ENCODE measurements at places on chromosomes 4 and X.

DNA sequence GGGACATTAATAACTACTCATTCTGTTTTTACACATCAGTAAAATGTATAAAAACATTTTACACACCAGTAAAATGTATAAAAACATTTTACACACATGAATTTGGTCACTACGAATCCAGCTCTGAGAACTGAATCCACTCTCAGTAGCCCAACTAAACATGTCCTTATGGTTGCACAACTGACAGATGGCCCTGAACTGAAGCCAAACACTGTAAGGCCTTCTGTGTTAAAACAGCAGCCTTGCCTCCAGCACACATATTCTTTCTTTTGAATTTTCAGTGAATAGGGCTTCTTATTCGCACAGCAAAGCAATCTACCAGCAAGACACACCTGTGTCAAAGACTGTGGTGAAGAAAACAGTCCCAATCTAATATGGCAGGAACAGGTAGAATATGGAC is 169.9 kb upstream of the FMR1 start:
- no peak for DNase-seq

GRCh38 chrX:43108828-43109227 is 330.9 kb upstream of the PPP1R2C start:
- no peak for DNase-seq

- no peak for DNase-seq
Observed at GRCh38 chr4:124152132-124152531, 560.4 kb downstream of the ANKRD50 start.

DNA sequence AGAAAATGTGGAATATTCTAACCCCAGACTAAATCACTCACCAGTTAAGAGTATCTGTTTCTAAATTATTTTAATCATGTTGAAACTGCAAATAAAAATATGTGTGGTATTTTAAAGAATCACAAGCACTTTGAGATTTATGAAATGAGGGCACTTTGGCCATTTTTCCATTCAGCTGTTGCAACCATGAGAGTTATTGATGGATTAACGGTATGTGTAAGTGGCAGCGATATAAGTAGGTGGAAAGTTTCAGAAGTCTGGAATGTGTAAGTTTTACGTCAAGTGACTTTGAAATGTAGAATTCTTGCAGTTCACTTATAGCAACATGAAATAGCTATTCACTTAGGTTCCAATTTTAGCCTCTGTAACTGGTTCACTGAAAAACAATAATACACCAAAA is 905.1 kb upstream of the SLIT2 start:
- no peak for DNase-seq

DNA sequence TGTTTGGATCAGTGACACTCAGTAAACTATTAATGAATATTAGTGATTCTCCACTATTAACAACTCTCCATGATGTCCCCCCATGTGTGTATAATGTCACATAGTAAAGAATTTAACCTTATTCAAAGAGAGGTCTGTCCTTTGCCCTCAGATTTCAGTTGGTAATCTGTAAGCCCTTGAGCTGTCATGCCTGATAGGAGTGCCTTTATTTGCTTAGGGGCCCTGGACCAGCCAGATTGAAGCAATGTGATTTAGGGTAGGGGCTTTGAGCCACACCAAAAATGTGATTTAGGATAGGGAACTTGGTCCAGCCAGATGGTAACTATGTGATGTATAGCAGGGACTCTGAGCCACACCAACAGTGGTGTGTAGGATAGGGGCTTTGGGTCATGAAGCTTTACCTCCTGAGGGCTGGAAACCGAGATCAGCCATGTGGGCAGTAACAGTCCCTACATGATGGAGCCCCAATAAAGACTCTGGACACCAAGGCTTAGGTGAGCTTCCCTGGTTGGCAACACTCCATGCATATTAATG is 44.3 kb upstream of the PAGE4 start:
- no peak for DNase-seq

- DNase-seq, result no peak
Observed at GRCh38 chr4:168334053-168334452, 15.5 kb upstream of the DDX60 start.

GRCh38 chr4:119648398-119648797 is 19.8 kb upstream of the PDE5A start:
- no peak for DNase-seq

DNA sequence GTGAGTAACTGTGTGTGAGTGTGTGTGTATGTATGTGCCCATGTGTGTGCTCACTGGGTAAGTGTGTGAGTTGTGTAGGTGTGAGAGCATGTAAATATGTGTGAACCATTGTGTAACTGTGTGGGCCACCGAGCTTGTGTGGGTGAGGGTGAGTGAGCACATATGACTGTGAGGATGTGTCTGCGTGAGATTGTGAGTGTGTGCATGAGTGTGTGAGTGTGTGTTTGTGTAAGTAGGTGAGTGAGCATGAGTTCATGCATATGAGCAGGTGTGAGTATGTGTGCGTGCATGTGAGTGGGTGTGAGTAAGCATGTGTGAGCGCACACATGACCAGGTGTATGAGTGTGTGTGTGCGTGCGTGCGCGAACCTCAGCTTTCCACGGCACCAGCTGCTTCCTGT is 1.4 kb upstream of the ATP2B3 start:
- no peak for DNase-seq

GRCh38 chrX:53082773-53083616 is 828 bp downstream of the TSPYL2 start:
- no peak for DNase-seq

DNA sequence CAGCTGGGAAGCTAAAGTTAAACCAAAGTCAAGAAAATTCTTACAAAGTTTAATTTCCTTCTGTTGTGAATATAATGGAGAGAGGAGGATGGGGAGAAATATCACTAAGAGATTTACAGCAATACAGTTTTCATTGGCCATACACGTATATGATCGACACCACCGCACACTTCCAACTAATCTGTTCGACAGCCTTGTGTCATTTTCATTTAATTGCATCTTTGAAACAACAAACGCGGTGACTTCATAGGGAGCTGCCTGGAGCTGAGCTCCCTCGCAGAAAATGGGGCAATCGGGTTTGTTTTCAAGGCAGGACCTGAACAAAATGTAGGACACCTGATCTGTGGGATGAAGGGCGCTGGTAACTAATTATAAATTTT is 1.3 kb downstream of the PTPN13 start:
- no peak for DNase-seq

DNA sequence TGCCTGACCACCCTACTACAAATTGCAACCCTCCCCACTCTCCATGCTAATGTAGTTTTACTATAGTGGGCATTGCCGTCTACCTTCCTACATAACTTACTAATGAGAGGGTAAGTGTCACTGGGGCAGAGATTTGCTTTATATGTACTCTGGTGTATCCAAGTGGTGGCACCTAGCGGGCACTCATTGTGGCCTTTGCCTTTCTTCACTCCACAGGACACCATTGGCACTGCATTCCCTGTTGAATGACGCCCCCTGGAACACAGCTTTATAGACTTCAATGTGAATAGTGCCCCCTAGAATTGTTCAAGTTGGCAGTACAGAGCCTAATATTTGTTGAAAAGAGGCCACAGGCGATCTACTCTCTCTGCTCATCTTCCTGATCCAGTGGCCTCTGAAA is 215.8 kb downstream of the MID1IP1 start:
- DNase-seq, result no peak

DNA sequence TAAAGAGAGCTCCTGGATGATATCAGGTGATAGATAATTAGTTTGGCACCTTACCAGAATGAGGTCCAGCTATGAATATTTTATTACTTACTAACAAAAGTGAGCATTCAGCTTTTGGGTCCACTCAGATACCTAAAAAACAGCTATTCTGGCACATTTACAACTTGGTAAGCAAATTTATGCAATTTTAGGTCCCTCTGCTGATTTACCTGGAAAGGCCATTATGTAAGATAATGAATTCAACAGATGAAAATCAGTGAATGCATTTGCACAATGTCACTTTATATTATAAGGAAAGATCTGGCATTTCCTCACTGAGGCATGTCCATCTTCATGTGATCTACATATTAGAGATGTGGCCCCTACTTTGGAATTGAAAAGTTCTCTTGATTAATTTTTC is 517.0 kb downstream of the SPRY1 start:
- no peak for DNase-seq

GRCh38 chr4:105509714-105510113 is 35.9 kb upstream of the PPA2 start:
- no peak for DNase-seq

DNA sequence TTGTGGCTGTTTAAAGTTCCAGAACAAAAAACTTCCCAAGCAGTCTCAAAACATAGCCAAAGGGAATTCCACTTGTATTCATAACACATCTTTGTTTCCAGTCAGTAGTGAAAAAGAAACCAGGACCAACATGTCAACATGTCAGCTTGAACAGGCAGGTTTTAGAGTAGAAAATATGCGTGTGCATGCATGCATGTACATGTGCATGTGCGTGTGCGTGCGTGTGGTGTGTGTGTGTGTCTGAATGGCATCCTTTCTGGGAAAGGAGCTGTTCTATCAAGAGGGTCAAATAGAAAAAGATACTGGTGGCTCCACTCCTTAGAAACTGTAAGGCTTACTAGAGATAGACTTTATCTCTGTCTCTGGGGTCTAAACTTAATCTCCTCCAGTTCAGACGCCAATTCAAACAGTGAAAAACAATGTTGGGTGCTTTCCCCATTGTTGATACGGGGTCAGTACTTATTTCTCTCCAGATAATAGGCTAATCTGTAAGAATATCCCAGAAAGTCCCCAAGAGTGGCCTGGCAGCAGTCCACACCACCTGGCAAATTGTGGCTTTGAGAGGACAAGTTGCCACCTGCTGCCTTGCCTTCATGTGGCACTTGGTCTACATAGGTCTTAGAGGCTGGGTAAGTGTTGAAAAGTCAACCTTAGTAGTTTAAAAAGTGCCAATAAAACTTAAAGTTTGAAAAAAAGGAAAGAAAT is 110.4 kb downstream of the SCD5 start:
- no peak for DNase-seq
